T-helper 22 cell (primary cell): ENCODE measurements at places on chromosomes 12 and 14.

- DNase-seq, result no peak
These were observed 31.0 kb downstream of the FOXN4 start for GRCh38 chr12:109277899-109278762.

DNA sequence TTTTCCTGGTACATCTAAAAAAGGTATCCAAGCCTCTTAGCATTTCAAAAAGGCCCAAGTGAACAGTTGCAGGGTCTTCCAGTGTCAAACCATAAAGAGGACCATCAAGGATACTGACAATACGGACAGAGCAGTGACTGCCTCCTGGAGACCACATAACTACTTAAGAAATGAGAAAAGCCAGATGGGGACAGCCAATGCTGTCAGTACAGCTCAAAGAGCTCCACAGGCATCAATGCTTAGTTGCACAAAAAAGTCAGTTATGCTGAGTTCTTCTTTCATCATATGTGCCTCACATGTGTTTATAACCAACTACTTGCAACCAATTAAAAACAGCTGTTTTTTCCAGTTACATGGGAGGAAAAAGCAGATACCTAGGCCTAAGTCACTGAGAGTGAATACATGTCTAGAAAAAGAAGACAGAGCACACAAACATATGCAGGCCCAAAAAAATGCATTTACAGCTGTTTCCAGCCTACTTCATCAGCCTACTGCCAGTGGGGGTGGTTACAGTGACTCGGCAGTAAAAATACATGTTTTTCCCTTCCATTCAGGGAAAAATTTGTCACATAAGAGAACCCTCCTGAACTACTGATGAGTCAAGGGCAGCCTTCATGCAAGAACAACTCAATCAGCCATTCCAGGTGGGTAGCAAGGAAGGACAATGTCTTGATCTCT, 84.0 kb downstream of the DCAF5 start:
- DNase-seq, result no peak

DNA sequence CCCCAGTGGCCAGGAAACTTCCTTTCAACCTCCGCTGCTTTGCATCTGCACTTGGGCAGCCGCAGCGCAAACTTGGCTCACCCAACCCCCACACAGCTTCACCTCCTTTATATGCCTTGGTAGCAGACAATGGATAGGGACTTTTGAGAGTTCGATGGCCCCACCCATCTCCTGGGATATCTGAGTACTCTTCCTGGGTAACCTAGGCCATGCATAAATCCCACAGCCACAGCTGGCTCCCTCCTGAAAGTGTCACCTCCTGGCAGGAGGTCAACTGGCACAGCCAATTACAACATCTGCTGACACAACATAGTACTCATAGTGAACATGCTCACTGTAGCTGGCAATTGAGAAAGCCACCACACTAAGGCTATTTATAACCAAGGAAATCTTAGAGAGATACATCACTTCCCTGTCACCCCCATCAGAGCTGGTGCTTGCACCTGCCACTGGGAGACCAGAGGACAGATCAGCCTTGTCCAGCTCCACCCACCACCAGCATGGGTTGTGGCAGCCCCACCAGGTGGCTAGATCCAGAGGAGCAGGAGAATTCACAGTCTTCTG, 410.0 kb downstream of the SYT1 start:
- DNase-seq, result no peak

- DNase-seq, result no peak
These were observed 630.2 kb upstream of the NOVA1 start for GRCh38 chr14:27228053-27228452.
